ENCODE measurements at places on chromosomes 12 and 14. TPM values are rescaled to one million over a fixed set of nuclear protein-coding genes. Genes with fewer than 3 reads are reported as not detected.
A peak's percentile ranks its signal among the peaks of the same experiment; 100 is the strongest.

The PRB4 gene
- not detected for polyA plus RNA-seq

The AVPR1A gene
- not detected for polyA plus RNA-seq

The MUCL1 gene
- not detected for polyA plus RNA-seq

The CLEC4D gene
- not detected for polyA plus RNA-seq

The BDKRB2 gene
- 4.8 TPM for polyA plus RNA-seq

DNA sequence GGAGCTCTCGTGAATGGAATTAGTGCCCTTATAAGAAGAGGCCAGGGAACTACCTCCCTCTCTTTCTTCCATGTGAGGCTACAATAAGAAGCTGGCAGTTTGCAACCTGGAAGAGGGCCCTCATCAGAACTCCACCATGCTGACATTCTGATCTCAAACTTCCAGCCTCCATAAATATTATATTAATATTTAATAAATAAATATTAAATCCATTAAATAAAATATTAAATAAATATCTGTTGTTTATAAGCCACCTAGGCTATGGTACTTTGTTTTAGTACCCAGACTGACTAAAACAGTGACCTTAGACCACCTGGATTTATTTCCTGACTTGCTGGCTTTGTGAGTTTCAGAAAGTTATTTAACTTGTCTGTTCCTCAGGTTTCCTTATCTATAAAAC, 49.9 kb downstream of the ZNF641 start:
- no peak for DNase-seq

DNA sequence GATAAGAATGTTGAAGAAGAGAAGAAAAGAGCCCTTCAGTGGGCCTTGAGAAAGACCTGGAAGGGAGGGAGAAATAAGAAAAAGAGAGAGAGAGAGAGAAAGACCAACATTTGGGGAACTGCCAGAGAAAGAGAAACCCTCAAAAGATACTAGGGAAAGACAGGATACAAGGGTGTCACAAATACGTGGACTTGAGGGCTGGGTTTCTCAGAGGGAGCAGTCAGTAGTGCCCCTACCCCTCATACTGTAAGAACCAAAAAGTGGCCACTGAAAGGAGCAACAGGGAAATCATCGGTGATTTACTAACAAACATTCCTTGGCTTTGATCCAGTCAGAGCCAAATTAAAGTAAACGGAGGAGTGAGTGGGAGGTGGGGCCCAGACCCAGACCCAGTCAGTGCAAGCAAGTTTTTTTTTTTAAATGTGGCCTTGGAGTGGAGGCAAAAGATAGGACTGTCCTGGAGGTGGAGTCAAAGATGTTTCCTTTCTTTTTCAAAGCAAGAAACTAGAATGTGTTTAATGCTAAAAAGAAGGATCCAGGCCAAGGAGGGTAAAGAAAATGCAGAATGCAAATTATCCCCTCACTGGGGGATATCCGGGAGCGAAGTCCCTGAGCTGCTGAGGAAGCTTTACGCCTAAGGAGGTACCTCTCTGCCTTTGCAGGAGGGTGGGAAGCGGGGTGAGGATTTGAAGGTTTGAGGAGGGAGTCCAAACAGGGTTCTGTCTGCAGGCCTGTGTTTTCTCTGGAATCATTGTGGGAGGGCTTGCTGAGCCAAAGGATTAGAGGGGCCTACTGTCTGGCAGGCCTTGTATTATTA, 143.5 kb upstream of the AMIGO2 start:
- no peak for DNase-seq

- DNase-seq = no peak
Observed at GRCh38 chr12:46573347-46573658, 200.7 kb upstream of the SLC38A2 start.

DNA sequence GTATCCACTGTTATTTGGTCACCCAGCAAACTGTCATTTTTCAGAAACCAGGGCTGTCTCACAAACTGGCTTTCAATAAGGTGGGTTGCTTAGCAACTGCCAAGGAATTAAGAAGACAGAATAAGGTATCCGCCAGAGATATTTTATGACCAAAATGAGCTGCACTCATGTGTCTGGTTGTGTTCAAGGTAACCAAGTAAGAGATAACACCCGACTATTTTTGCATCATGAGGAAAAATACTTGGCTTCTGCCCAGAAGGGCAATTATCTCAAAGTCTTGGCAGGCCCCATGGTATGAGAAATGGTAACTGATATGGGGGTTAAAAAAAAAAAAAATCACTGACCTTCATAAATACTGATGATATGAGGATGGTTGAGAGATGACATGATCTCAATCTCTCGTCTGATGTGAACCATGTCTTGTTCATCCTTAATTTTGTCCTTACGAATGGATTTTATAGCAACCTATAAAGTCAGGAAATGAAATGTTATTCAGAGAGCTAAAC, 32.6 kb downstream of the NUAK1 start:
- peak; percentile 36 for DNase-seq

GRCh38 chr12:92446083-92446460, 256.7 kb upstream of the PLEKHG7 start:
- no peak for DNase-seq

DNA sequence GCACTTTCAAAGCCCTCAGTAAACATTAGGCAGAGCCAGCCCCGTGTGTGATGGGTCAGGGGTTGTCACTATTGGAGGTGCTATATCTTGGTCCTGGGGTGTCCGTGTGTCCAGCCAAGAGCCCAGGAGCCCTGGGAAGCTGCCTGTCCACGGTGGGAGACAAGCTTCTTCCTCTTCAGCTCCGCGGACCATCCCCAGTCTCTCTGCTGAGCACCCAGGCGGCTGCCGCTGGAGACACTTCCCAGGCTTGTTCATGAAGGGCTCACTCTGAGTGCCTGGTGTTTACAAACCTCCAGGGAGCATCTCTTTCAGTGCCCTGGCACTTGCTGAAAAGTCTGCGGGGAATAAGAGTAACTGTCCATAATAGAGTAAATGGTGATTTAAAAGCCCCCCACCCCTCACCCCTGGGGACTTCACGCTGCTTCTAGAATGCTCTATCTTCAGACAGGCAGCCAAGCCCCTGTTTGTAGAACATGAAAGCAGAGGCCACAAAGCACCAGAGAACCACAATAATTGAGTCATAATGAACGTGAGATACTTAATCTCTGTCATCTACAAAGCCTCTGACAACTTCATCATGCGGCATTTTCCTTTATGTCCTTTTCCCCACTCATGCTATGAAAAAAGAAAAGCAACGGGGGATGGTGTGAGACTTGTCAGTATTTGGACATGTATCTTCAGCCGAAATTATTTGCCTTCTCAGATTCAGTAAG, 178.6 kb downstream of the TMEM132C start:
- no peak for DNase-seq

GRCh38 chr12:468671-469389, 9.1 kb downstream of the B4GALNT3 start:
- no peak for DNase-seq

DNA sequence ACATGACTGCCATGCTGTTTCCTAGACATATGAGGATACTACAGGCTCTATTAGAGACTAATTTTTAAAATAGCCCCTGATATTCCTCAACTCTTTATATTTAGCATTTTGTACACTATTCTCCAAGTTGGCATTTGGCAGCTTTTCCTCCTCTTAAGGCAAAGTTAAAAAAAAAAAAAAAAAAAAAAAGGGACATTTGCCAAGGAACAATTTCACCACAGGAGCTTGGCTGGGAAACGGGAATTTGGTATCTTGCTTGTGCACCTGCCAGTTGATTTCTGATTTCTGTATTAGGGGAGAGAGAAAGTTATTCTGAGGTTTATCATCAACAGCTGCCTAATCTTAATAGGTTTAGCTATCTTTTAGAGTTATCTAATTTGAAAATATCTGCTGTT, 87.2 kb downstream of the CAND1 start:
- DNase-seq = no peak

DNA sequence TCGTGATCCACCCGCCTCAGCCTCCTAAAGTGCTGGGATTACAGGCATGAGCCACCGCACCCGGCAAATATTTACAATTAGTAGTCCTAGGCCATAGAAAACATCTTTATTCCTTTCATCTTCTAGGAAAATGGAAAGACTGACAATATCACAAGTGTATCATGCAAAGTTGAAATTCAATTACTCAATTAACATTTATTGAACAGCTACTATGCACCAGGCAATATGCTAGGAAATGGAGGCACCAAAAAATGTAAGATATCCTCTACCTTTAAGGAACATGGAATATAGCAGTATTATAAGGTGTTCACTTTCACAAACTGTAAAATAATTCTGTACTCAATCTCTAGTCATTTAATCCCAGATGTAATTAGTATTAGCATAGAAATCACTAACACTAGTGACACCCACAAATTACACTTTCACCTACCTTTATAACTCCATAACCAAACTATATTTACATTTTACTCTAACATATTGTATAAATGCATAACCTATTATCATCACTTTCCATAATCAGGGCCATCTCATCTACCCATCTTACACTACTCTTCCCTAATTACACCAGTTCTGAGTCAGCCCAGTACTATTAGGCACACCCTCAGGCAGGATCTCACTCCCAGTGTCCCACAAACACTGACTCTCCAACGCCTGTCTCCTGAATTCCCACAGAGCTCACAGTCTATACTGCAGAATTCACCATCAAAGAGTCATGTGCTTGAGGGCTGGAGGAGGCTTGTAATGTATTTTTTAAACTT, 10.4 kb downstream of the CORO1C start:
- no peak for DNase-seq

GRCh38 chr12:114275086-114275485, 130.9 kb downstream of the TBX5 start:
- no peak for DNase-seq

DNA sequence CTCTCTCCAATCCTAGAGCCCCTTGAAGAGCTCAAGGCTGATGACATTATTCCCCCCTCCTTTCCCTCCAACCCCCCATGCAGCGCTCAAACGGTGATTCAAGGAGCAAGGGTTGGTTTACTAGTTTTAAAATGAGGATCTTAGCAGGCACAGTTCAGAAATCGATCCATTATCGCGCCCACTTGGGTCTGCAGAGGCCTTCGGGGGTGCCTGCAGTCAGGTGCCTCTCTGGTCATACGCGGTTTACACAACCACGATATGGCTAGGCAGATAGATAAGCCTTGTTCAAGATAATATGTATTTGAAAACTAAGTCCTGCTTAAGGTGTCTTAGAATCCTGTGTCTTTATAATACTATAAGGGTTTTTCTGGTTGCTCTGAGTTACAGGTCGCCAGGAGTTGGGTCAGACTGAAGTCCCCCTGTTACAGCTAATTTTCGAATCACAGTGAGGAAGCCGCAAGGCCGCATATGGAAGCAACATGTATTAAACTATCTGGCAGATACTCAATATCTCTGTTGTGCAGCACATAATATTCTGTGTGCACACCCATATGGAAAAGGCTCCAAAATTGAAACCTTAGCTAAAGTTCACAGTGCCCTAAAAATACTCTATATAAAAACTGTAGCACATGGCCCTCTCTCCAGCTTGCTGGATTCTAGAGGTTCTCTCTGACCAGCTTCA, 10.0 kb downstream of the BHLHE41 start:
- DNase-seq = no peak

DNA sequence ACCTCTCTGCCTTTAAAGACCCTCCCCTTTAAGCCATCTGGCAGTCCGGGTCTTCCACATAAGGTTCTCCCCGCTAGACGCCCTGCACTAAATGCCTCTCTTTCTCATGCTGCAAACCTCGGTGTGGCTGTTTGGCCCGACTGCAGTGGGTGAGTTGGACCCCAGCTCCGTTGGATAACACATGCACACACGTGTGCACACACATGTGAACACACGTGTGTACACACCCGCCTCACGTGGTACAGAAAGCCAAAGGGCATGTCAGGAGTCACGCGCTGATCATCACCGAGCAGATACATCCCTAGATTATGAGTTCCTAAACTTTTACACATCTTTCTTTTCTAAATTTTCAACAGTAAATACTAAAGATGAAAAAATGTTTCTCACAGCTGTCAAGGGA, 68.3 kb downstream of the RIMBP2 start:
- no peak for DNase-seq
